ENCODE measurements at places on chromosomes 3 and 15. TPM values are rescaled to one million over a fixed set of nuclear protein-coding genes. Genes with fewer than 3 reads are reported as not detected.
A peak's percentile ranks its signal among the peaks of the same experiment; 100 is the strongest.

GRCh38 chr3:177944228-177944661, 592.0 kb upstream of the KCNMB2 start:
- no peak for ATAC-seq

ISL2 gene
- 2.6 TPM for total RNA-seq

DNA sequence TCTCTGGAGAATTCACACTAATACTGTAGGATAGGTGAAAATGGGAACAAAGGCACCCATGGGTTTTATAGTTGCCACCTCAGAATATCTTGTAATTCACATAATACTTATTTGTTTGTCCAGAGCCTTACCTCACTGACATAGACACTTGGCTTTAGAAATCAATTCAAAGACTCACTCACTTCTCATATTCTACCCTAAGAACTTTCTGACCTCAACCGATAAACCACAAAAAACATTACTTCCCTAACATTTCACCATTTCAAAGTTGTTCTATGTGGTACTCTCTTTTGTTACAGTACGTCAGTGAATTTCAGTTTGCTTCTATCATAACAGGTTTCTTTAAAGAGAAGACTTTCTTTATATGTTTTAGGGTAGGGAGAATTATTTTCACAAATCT, 359.3 kb downstream of the IGSF11 start:
- no peak for ATAC-seq

GRCh38 chr3:150733936-150734794, 28.8 kb downstream of the SIAH2 start:
- ATAC-seq = no peak

DNA sequence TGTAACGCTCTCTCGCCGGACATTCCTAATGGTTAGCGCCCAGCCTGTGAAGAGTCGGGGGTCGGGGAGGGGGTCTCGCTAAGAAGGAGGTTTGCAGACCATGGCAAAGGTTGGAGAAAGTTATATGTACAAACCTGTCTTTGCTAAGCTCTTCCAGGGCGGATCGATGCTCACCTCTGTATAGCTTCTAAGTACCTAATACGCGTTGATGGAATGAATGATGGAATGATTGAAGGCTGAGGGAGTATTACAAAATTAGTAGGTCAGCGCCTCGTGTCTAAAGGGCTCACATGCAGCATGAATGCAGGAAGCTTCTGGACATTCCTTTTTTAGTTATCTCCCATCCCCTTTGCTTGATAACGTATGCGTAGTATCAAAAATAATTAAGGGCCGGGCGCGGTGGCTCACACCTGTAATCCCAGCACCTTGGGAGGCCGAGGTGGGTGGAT, 305 bp upstream of the KPNA1 start:
- ATAC-seq = no peak

GRCh38 chr15:90019611-90020010, 18.5 kb downstream of the ZNF710 start:
- no peak for ATAC-seq

CRTC3 gene
- total RNA-seq = 44.5 TPM

ATP10A gene
- total RNA-seq = 24.7 TPM

GRCh38 chr3:170171563-170171962, 10.0 kb downstream of the PHC3 start:
- no peak for ATAC-seq

P2RY13 gene
- not detected for total RNA-seq

USP4 gene
- 15.8 TPM for total RNA-seq

GRCh38 chr15:92877416-92877815, 22.7 kb upstream of the CHD2 start:
- ATAC-seq = no peak

ANKRD63 gene
- not detected for total RNA-seq

DNA sequence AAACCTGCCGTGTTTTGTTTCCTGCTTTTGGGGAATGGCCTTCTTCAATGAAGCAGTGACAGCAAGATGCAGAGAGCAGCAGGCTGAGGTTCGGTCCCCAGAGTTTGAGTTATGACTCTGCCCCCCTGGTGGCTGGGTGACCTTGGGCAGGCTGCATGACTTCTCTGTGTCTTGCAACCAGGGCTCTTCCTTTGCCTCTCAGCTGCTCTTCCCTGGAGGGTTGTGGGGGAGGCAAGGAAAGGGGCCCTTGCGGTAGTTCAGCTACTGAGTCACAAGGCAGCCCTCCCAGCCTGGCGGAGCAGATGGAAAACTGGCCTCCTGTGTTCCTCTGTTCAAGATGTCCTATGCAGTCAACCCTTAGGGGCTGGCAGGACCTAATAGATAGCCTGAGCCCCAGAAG, 17.1 kb downstream of the CTXND1 start:
- no peak for ATAC-seq

GRCh38 chr15:40743485-40743901, 11.6 kb downstream of the RMDN3 start:
- ATAC-seq = no peak

IMPG2 gene
- 0.81 TPM for total RNA-seq

DNA sequence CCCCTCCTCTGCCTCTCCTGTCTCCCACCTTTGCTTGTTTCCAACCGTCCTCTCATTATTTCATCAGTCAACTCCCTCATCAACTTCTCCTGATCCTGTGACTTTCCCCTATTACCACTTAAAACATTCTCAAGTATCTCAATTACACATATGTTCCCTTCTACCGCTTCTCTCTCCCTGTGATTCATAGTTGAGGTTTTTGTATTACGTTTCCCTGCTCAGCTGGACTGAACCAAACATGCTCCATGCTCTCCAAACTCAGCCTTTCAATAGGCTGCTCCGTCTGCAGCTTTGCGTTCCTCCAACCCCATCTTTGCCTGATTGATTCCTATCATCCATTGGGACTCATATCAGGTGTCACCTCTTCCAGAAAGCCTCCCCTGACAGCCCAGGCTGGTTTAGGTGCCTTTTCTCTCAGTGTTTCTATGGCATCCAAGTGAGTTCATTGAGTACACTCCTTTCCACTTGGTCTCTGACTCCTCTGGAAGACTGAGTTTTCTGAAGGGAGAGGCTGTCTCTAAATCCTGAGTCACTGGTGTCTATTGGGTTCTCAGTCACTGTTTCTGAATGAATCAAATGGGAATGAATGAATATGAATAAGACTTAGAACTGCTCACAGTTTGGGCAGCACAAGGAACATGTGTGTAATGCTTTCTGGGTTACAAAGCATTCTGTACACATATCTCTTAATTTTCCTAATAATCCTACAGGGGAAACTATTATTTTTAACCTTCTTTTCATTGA, 56.4 kb downstream of the PLD1 start:
- no peak for ATAC-seq

DNA sequence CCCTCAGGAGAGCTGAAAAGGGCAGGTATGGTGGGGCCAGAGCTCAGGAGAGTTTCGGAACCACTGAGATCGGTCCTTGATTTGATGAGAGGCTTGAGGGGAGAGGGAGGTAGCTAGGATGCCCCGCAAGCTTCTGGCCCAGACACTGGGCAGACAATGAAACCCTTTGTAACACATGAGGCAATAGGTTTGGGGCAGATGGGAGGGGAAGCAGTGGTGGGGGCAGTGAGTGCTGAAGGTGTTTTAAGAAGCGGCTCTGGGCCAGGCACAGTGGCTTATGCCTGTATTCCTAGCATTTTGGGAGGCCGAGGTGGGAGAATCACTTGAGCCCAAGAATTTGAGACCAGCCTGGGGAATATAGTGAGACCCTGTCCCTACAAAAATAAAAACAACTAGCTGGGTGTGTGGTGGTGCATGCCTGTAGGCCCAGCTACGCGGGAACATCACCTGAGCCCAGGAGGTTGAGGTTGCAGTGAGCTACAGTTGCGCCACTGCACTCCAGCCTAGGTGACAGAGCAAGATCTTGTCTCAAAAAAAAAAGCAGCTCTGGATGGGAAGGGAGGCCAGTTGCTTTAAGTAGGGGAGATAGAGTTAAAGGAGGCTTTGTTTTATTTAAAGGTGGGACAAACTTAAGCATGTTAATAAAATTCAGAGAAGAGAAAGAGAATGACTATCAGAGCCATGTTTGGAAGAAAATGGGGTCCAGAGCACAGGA, 9.6 kb upstream of the SNX22 start:
- ATAC-seq = no peak

DNA sequence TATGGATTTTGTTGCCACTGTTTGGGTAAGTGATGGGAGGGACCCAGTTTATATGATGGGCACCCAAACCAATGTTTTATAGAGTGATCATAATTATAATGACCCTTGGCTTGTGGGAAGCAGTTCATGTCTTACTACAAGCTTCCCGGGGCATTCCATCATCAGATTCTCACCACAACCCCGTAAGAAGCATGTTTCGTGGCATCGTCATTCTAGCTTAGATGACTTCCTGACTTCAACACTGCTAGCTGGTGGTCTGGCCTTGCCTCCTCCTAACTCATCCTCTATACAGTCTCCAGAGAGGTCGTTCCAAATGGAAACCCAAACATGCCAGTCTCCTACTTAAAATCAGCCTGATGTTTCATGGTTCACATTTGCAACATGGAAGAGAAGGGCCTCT, 226.9 kb downstream of the ADAMTS9 start:
- no peak for ATAC-seq

- ATAC-seq = no peak
These were observed 28.3 kb downstream of the IDH3A start for GRCh38 chr15:78177447-78177873.

GRCh38 chr3:34073111-34073510, 274.7 kb downstream of the PDCD6IP start:
- no peak for ATAC-seq

MAP3K13 gene
- 22.0 TPM for total RNA-seq

IFT122 gene
- 18.2 TPM for total RNA-seq

DNA sequence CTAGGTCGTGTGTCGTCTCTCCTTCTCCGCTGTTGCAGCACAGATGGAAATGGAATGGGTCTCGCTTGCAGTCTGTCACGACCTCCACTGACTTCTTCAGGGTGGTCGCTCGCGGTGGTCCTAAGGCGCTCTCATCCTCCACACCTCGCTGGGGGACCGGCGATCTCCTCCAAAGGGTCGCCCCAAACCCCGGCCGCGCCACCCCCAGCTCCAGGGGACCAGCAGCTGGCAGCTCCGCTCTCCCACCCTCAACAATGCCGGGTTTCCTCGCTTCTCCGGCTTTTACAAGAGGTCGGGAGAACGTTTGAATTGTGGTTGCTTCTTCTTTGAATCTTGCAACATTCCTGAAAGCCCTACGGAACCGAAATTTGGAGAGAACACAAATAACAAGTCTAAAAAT, 25.9 kb downstream of the SERP1 start:
- no peak for ATAC-seq

STRIT1 gene
- total RNA-seq = not detected

GRCh38 chr3:64267721-64268604, 42.7 kb upstream of the PRICKLE2 start:
- peak; percentile 91 for ATAC-seq

DNA sequence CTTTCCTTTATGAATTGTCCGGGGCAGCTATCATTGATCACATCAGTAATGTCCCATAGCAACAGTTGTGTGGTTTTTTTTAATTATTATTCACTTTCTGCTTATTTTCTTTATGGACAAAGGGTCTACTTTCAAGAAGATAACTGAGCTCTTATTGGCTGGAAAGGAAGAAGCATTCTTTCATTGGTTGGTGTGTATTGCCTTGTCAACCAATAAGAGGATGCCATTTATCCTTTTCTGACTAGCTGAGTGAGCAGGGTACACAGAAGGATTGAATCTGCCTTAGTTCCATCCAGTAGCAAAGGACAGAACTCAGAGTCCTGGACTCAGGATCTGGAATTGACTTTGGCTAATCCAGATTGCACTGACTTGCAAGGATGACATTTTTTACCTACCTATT, 13.2 kb upstream of the AEN start:
- no peak for ATAC-seq

CCK gene
- total RNA-seq = 6.5 TPM

SNUPN gene
- 27.3 TPM for total RNA-seq

DNA sequence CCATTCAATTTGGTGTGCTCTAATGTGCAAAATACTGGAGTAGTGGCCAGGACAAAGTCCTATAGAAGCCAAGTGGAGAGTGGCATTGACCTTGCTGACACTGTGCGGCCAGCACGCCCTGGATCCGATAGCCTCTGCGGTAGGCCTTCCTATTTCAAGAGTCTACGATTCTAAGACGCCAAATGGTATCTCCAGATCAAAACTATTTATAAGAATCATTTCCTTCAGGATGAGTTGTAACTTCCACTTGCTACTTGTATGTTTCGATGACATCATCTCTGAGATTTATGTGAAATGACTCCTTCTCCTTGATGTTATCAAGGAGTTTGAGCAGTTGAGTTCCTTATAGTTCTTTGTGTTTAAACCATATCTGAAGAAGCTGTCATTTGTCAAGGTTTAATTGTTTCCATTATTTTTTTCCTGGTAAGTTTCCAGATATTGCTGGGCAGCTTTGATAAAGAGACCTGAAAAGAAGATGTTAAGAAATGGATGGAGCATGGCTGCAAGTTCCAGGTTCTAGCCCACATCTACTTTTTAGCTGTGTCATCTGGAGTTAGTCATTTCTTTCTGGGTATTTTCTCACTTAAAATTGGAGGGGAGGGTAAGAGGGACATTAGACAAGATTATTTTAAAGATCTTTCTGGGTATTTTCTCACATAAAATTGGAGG, 71.8 kb downstream of the TMEM44 start:
- no peak for ATAC-seq

DNA sequence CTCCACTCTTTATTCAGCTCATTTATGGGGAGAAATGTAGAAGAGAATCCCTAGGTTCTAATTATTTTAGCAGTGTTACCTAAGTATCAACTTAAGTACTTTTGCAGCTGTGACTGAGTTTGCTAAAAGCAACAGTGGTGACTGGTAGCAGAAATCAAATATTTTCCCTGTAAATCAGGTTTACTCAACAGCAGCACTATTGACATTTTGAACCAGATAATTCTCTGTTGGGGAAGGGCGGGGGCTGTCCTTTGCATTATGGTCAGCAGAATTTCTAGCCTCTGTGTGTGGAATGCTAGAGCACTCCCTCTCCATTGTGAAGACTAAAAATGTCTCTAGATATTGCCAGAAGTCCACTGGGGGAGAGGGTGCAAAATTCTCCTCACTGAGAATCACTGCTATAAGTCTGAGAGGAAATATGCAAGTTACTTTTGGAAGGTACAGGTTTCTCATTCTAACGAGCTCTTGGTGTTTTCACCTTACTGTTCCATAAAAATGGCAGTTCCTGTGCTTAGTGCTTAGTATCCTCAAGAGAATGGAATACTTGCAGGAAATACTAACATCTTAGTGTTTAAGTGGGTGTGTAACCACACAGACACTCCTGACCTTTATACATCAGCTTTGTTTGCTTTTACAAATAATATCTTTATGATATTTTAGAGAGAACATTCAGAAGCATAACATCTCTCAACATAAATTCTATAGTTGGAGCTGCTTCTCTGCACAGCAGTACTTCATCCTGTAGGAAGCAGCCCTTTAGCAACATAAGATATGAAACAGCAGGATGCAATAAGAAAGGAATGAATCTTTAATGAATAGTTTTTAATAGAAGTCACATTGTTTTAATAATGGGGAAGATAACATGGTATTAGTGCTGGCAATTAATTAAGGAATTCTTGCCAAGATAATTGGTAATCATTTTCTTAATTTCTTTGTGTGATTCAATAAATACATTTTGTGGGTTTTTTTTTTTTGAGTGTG, 246.5 kb upstream of the GOLIM4 start:
- ATAC-seq = no peak

XCR1 gene
- total RNA-seq = 0.04 TPM

CKMT1B gene
- 7.8 TPM for total RNA-seq

GRCh38 chr3:147881933-147882332, 472.8 kb downstream of the ZIC1 start:
- ATAC-seq = no peak

- no peak for ATAC-seq
These were observed 35.4 kb upstream of the TCF12 start for GRCh38 chr15:56883088-56883487.

Measured in gastroesophageal sphincter (tissue), 4 donors.